NCI-H1436 (cell line): ENCODE measurements at places on chromosomes 3 and 15.

DNA sequence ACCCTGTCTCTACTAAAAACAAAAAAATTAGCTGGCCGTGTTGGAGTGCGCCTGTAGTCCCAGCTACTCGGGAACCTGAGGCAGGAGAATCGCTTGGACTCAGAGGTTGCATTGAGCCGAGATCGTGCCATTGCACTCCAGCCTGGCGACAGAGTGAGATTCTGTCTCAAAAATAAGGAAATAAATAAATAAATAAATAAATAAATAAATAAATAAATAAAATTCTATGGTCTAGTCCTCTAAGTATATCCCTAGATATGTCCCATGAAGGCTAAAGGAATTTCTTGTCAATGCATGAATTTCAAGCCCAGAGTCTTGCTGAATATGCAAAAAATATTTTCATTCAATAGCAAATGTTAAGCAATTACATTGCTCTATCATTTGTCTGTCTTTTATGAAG is 149.0 kb downstream of the EPHA3 start:
- no peak for DNase-seq

- DNase-seq: no peak
These were observed 100.8 kb upstream of the TNFAIP8L3 start for GRCh38 chr15:51195459-51195858.

GRCh38 chr15:56088389-56088788 is 95.0 kb upstream of the NEDD4 start:
- no peak for DNase-seq

- DNase-seq: no peak
These were observed 99.4 kb upstream of the CTDSPL start for GRCh38 chr3:37762286-37762685.

- DNase-seq: no peak
These were observed 50.9 kb downstream of the DPH6 start for GRCh38 chr15:35495080-35495479.

- DNase-seq: no peak
These were observed 81.9 kb downstream of the IL1RAP start for GRCh38 chr3:190595807-190596206.

DNA sequence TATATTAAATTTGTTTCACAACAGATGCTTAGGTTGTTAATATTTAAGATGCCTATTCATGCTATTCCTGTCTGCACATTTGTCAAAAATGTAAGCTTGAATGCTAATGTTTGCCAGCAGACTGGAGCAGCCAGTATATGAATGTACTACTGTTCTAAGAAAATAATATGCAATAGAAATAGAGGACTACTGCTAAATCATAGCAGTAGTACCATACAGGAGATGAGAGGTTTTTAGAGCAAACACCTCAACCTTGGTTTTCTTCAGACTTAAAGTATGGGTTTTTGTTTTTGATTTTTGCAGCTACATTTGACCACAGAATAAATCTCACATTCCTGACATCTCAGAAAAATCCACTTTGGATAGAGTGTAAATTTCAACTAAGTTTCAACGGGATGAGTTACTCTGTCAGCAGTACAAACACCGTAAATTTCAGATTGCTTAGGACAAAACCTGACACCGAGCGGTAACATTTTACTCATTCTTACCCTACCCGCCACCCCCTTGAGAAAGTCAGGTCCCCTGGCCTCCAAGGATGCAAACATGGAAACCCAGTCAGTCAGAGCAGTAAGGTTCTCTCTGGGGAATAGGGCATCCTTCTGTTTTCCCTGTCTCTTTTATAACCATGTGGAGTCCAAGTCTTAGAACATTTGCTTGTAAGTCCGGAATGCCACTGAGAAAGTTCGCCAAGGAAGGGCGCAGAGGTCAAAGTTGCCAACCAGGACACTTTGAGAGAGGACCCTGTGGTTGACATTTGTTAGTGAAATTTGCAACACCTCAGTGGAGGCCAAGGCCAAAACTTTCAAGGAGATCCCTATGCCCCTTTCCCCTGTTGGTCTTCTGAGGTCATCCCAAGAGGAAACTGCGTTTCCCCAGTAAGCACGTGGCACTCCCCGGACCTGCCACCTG is 17.9 kb upstream of the SATB1 start:
- no peak for DNase-seq

DNA sequence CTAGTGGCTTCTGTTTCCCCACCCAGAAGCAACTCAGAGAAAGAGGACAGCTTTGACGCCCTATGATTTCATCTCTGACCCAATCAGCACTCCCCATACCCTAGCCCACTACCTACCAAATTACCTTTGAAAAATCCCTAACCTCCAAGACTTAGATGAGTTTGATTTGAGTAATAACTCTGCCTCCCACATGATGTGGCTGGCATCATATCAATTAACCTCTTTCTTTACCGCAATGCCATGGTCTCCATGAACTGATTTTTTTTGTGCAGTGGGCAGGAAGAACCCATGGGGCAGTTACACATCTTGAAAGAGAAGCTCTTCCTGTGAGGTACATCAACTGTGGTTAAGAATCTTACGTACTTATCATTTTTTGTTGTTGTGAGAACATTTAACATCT is 25.5 kb upstream of the APOD start:
- DNase-seq: no peak

- no peak for DNase-seq
These were observed 15.8 kb downstream of the WNT7A start for GRCh38 chr3:13863965-13864595.

GRCh38 chr15:35071106-35071505 is 14.0 kb downstream of the NANOGP8 start:
- DNase-seq: no peak

DNA sequence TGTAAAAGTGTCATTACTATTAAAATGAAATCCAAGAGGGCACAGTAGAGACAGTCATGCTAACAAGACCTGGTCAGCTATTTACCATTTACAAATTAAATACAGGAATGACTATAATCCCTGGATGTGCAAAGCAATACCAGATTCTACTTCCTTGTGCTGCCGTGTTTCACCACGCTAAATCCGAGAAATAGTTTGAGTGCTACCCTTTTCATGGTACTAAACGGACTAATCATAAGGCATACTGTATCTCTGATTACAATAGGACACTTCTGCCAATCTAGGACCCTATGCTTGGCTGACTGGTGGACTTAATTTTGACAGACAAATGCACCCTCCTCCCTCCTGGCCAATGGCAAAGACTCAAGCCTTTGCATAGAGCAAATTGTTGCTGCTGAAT is 63.0 kb upstream of the NR2F2 start:
- no peak for DNase-seq

DNA sequence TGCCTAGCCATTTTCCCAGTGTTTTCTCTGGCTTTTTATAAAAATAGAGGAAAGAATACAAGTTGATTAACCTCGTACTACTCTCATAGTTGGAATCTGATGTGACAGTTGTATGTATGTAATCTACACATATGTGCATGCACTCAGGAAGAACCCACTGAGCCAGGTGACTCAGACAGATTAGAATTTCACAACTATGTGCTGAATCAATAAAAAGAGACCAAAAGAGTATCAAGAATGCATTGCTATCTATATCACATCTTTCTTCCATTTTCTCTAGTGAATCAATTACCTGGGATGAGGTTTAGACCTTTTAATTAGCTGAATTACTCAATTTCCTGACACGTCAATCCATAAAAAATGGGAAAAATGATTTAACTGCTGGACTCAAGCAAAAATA is 319.3 kb upstream of the ATP10A start:
- no peak for DNase-seq

- no peak for DNase-seq
These were observed 23.9 kb upstream of the TXNRD3 start for GRCh38 chr3:126678693-126679317.

DNA sequence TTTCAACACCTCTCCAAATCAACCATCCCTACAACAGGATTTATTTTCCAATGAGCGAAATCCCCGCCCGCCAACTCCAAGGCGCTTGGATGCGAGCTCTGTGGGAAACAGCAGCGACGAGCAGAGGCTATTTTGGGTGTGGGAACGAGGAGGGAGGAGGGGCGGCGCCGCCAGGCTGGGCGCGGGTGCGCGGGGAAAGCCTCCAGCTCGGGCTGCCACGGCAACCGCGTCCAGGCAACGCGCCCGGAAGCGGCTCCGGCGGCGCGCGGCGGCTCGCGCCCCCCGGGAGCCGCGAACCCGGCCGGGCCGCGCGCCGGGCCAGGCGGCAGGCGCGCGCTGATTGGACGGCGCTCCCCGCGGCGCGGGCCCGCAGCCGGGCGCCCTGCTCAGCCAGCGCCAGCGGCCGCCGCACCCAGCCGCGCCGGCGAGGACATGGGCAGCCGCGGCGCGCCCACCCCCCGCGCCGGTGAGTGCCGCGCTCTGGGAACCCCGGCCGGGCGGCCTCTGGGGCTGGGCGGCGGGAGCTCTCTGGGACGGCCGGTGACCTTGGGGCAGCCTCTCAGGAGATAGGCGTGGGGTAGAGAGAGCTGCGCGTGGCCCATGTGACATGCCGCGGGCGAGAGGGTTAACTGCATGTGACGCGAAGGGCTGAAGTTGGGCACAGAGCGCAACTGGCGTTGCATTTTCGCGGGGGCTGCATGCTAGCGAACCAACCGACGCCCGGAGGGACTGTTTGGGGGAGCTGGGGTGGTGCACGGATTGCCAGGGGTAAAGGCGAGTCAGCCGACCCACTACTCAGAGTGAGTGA is at the start of gene FAM81A:
TSS of gene FAM81A (plus strand) at position 370 of the 808 bp plus-strand sequence. CDS start 20,441 bp downstream, outside the sequence.
- DNase-seq: peak; percentile 89

DNA sequence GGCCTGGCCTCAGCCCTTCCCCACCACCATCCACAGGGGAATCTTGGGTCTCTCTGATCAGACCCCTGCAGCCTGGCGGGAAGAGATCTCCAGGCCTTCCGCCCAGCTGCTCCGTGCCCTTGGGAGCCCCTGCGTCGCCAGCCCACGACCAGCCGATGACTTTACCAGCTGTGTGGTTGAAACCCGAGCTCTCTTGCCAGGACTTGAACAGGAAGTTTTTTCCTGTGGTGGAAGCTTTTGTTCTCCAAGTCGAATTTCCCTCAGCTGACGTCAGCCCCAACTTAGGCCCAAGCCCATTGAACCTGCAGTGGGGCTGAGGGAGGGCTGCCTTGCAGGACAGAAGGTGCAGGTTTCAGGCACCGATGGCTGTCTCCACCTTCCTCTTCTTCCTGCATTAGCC is 51.7 kb upstream of the SMAD3 start:
- DNase-seq: no peak

GRCh38 chr3:141402476-141403171 is 34.3 kb downstream of the ZBTB38 start:
- DNase-seq: no peak

DNA sequence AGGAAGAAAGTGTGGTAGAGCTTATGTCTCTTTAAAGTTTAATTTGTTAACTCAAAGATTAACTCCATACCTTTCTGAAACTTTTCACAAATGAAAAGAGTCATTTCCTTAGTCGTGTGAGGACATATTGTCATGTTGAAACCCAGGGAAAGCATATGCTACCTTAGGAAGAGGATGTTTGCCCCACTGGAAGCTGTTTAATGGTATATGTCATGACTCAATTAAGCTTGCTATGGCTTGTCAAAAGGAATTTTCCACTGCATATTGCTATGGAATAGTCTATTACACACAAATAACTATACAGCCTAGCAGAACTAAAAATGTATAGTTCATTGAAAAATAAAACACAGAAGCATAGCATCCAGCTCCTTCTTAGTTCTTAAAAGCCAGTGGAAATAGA is 69.9 kb downstream of the NSUN3 start:
- no peak for DNase-seq

GRCh38 chr3:53842436-53843194 is 3.6 kb downstream of the CHDH start:
- DNase-seq: no peak

DNA sequence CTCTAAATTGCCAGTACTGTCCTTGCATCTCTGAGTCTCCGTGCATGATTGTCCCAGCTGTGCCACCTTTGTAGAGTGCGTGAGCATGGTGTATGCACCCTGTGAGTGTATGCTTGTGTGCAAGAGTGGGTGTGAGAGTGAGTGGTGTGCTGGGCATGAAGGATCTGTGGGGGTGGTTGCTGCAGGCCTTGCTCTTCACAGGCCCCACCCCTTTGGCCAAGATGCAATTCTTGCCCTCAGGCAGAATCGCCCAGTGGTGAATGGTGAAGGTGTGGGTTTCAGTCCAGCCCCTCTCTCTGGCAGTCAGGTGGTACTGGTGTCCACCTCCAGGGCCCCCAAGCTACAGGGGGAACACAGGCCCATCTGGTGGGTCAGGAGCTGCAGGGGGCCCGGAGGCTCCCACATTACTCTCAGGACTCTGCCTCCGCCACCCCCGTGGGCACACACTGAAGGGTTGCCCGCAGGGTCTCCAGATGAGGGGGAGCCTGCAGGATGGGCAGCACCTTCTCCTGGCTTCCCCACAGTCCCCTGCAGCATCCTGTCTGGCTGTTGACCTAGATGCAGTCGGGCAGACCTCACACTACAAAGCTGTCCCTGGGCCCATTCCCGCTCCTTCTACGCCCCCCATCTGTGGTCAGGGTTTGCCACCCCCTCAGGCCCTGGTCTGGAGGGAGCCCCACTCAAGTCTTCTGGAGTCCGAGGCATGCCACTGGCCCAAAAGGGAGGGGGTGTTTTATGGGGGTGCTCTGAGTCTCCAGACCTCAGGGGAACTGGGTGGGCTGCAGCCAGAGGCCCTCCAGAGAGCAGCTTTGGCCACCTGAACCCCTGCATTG is 8.3 kb upstream of the ROPN1B start:
- no peak for DNase-seq

DNA sequence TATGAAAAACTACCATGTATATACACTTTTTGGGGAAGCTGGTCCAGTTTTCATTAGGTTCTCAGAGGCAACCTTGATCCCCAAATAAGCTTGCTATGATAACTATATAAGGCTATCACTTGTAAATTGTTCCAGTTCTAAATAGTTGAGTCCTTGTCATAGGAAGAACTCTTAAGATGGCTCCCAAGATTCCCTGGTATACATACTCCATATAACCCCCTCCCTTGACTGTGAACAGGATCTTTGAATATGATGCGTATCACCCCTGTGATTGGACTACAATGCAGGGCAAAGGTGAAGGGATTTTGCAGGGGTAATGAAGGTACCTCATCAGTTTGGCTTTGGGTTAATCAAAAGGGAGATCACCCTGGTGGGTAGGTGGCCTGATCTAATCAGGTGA is 48.6 kb upstream of the TRIM59 start:
- DNase-seq: no peak

- no peak for DNase-seq
These were observed 52.5 kb upstream of the ATP2B2 start for GRCh38 chr3:10557781-10558373.

GRCh38 chr15:38193496-38193895 is 59.1 kb upstream of the SPRED1 start:
- no peak for DNase-seq

DNA sequence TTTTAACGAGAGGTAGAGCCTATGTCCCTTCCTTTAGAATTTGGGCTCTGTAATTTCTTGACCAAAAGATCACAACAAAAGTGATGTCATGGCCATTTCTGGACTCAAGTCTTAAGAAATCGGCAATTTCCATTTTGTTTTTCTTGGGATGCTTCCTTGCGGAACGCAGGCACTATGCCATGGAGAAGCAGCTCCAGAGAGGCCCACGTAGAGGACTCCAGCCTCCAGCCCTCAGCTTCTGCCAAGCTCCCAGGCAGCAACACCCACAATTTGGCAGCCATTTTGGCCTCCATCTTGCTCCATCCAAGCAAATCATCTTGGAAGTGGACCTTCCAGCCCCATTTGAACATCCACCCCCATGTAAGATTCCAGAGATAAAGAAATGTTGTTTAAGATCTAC is 6.0 kb upstream of the GPD1L start:
- no peak for DNase-seq

GRCh38 chr15:33678176-33678575 is 290.1 kb upstream of the CHRM5 start:
- DNase-seq: no peak
